ENCODE measurements at places on chromosomes 2 and 18.

GRCh38 chr2:176652300-176653182 lies 383.3 kb downstream of the MTX2 start:
- DNase-seq, result no peak
- no peak overlapping the region for H3K27ac ChIP-seq
- no peaks in the 10 kb centered on the region for H3K4me1 ChIP-seq
- no peaks in the 10 kb centered on the region for H3K36me3 ChIP-seq
- H3K4me3 ChIP-seq, result no peak overlapping the region

GRCh38 chr2:67879586-67880290 lies 183.1 kb downstream of the C1D start:
- no peak for DNase-seq
- no peak overlapping the region for H3K27ac ChIP-seq
- no peak overlapping the region for H3K4me3 ChIP-seq
- H3K27me3 ChIP-seq, result no peaks in the 10 kb centered on the region
- no peaks in the 10 kb centered on the region for H3K4me1 ChIP-seq

- no peak for DNase-seq
- no peak overlapping the region for H3K4me3 ChIP-seq
- H3K36me3 ChIP-seq, result no peaks in the 10 kb centered on the region
- H3K4me1 ChIP-seq, result peaks cover 24% of the 10 kb centered on the region
Measured at GRCh38 chr2:43376523-43377198, 150.3 kb upstream of the ZFP36L2 start.

- H3K4me1 ChIP-seq, result no peaks in the 10 kb centered on the region
- H3K36me3 ChIP-seq, result no peaks in the 10 kb centered on the region
- no peak overlapping the region for H3K27ac ChIP-seq
- no peaks in the 10 kb centered on the region for H3K27me3 ChIP-seq
- no peak for DNase-seq
Measured at GRCh38 chr18:9631814-9632496, 17.6 kb upstream of the PPP4R1 start.

- H3K4me3 ChIP-seq, result no peak overlapping the region
- peaks cover 4% of the 10 kb centered on the region for H3K4me1 ChIP-seq
- H3K27ac ChIP-seq, result no peak overlapping the region
- no peaks in the 10 kb centered on the region for H3K36me3 ChIP-seq
- no peaks in the 10 kb centered on the region for H3K27me3 ChIP-seq
- no peak for DNase-seq
Measured at GRCh38 chr2:98446850-98447249, 2.2 kb downstream of the INPP4A start.

- H3K4me3 ChIP-seq, result no peak overlapping the region
- H3K27ac ChIP-seq, result no peak overlapping the region
- H3K4me1 ChIP-seq, result no peaks in the 10 kb centered on the region
- no peaks in the 10 kb centered on the region for H3K27me3 ChIP-seq
Measured at GRCh38 chr2:176494949-176495353, 225.7 kb downstream of the MTX2 start.

DNA sequence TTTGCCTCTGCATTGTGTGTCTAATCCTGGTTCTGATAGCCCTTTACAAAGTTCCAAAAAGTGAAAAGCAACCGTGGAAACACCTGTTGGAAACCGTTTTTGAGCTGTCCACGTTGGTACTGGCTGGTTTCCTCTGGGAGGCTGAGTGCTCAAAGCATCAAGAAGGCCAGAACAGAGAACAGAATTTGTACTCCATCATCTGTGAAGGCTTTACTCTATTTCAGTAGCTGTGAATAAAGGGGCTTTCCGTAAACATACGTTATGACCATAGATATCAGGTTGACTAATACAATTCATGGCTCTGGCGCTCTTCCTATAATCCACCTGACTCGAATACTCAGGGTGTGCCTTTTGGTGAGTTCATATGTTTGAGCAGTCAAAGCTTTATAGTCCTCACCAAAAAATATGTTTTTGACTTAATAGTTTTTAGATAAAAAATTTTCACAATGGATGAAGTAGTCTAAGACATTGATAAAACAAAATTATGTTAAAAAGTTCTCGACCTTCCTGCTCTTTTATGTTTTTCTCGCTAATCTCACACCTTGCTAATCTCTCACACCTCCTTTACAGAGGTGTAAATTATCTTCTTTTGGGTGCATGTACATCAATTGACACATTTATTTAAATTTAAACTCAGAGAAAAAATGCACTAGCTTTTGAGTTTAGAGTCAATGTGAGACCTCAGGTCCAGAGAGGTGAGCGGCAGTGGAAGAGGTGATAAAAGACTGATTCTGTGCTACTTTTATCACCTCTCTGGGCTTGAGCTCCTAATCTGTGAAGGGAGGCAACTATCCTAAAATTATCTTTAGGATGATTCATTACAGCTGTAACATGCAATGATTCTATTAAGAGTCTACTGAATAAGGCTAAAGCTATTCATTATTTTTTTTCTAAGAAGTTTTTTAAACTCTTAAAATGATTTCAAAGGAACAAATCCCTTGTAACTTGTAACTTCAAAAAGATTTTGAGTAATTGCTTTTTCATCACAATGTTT lies 65.3 kb downstream of the CXCR4 start:
- no peaks in the 10 kb centered on the region for H3K36me3 ChIP-seq
- no peak overlapping the region for H3K27ac ChIP-seq
- no peaks in the 10 kb centered on the region for H3K4me1 ChIP-seq
- no peak for DNase-seq
- H3K4me3 ChIP-seq, result no peak overlapping the region
- H3K27me3 ChIP-seq, result no peaks in the 10 kb centered on the region

- no peaks in the 10 kb centered on the region for H3K4me1 ChIP-seq
- H3K4me3 ChIP-seq, result no peak overlapping the region
- H3K27me3 ChIP-seq, result no peaks in the 10 kb centered on the region
- no peak for DNase-seq
Measured at GRCh38 chr2:200301953-200302858, 4.3 kb upstream of the SPATS2L start.

DNA sequence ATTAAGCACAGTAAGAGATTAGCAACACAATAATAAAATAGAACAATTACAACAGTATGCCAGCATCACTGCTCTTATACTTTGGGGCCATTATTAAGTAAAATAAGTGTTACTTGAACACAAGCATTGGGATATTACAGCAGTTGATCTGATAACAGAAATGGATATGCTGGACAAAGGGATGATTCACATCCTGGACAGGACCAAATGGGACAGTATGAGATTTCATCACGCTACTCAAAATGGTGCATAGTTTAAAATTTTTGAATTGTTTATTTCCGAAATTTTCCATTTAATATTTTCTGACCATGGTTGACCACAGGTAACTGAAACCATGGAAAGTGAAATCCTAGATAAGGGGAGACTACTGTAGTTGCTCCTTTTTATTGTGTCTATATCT lies 138.2 kb downstream of the UBR3 start:
- H3K4me3 ChIP-seq, result no peak overlapping the region
- H3K27ac ChIP-seq, result no peak overlapping the region
- no peak for DNase-seq
- H3K36me3 ChIP-seq, result peaks cover 25% of the 10 kb centered on the region
- H3K4me1 ChIP-seq, result no peaks in the 10 kb centered on the region

- H3K27me3 ChIP-seq, result no peaks in the 10 kb centered on the region
- peaks cover 4% of the 10 kb centered on the region for H3K4me1 ChIP-seq
- no peak overlapping the region for H3K27ac ChIP-seq
- H3K4me3 ChIP-seq, result peak overlapping the region; percentile 71
- H3K36me3 ChIP-seq, result no peaks in the 10 kb centered on the region
- DNase-seq, result peak; percentile 60
Measured at GRCh38 chr2:240435948-240436682, 652 bp downstream of the GPC1 start.

GRCh38 chr2:196884368-196884767 lies 42.1 kb downstream of the PGAP1 start:
- no peak overlapping the region for H3K4me3 ChIP-seq
- H3K27ac ChIP-seq, result no peak overlapping the region
- no peaks in the 10 kb centered on the region for H3K4me1 ChIP-seq
- no peak for DNase-seq

DNA sequence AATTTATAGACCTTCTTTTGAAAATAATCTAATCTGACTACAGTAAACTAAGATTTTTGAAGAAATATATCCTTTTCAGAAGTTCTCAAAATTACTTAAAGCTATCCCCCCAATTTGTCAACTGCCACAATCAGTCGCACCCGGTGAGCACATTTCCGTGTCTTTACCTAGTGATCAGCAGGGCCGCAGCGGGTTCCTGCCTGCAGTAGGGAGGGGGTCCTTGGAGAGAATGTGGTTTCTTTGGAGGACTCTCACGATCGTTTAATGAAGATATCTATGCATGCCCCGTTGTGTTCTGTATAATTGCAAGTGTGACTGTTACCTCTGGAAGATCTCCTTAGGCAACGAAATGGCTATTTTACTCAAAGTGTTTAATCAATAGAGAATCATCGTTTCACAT lies 251.9 kb upstream of the RAB12 start:
- H3K4me3 ChIP-seq, result no peak overlapping the region
- no peaks in the 10 kb centered on the region for H3K36me3 ChIP-seq
- DNase-seq, result no peak

- no peaks in the 10 kb centered on the region for H3K36me3 ChIP-seq
- H3K27me3 ChIP-seq, result no peaks in the 10 kb centered on the region
- H3K27ac ChIP-seq, result no peak overlapping the region
- no peak overlapping the region for H3K4me3 ChIP-seq
- no peaks in the 10 kb centered on the region for H3K4me1 ChIP-seq
Measured at GRCh38 chr2:168147830-168148794, 99.3 kb downstream of the STK39 start.

DNA sequence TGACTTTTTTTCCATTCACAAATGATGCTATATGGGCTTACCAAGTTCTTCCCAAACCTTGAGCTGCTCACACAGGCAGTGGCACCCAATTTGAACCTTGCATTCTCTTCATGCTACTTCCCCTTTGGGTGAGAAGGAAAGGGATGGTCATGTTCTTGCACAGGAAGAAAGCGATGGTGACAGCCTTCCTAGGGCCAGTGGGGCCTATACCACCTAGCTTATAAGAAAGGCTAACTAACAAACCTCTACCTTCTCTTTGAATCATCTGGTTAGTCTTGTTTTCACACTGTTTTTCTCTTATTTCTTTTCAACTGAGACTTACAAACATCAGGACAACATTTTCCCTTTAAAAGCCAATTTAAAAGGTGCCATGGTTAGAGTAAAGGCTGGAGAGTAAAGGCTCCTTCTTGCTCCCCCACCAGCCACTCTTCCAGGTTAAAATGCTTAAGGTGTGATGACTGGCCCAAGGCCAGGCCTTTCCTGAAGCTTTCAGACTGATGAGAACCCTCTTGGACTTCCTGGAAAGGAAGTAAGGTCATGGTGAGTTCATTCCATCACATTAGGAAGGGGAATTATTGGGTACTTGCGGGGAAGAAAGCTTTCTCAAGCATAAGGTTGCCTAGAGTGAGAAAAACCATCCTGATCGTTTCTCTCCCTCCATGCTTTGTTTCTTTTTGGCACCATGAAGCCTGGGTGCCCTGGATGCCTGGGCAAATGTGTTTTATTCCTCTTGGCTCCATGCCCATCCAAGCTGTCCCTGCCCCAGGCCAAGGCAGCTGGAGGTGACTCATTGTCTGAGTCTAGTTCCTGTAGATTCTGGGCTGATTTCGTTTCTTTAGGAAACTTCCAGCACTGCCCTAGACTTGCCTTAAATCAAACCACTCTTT lies 41.4 kb upstream of the ITGB6 start:
- H3K4me1 ChIP-seq, result no peaks in the 10 kb centered on the region
- H3K4me3 ChIP-seq, result no peak overlapping the region
- H3K27me3 ChIP-seq, result no peaks in the 10 kb centered on the region

DNA sequence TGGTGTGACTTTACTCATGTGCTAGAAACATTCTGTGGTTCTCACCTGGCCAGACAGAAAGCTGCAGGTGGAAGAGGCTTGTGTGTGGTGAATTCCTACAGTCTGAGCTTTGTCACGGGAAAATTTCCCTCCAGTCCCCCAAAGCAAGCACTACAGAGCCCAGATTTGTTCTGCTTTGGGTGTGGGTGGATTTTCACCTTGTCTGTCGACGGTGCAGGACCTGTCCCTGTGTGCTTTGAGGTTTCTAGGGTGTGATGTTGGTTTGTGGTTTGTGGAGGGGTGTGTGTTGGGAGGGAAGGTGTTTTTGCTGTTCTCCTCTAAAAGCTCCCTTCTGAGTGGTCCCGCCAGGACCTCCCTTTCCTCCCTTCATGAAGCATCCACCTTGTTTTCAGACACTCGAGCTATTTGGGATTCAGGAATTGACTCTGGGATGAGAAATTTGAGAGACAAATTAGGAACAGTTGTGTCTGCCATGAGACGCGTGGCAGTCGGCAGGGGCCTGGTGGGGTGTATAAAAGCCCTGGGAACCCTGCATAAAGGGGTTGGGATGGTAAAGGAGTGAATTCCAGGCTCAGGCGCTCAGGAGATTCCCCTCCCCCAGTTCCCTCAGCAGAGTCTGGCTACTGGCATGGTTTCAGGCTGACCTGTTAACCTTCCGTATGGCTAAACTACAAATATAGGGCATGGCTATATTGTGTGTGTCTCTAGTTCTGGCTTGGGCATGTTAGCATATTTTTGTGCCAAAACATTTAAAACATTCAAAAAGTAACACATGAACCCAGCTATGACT lies 65.5 kb downstream of the DGKD start:
- H3K4me1 ChIP-seq, result no peaks in the 10 kb centered on the region
- DNase-seq, result no peak
- no peak overlapping the region for H3K4me3 ChIP-seq
- H3K36me3 ChIP-seq, result no peaks in the 10 kb centered on the region
- no peak overlapping the region for H3K27ac ChIP-seq

DNA sequence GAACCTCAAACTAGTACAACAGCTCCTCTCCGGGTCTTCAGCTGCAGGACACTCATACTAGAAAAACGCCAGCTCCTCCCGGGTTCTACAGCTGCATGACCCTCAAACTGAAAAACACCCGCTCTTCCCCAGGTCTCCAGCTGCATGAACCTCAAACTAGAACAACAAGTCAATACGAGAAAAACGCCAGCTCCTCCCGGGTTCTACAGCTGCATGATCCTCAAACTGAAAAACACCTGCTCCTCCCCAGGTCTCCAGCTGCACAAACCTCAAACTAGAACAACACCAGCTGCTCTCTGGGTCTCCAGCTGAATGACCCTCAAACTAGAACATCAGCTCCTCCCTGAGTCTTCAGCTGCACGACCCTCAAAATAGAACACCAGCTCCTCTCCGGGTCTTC lies 315.0 kb upstream of the TFPI start:
- no peak for DNase-seq
- no peaks in the 10 kb centered on the region for H3K27me3 ChIP-seq

DNA sequence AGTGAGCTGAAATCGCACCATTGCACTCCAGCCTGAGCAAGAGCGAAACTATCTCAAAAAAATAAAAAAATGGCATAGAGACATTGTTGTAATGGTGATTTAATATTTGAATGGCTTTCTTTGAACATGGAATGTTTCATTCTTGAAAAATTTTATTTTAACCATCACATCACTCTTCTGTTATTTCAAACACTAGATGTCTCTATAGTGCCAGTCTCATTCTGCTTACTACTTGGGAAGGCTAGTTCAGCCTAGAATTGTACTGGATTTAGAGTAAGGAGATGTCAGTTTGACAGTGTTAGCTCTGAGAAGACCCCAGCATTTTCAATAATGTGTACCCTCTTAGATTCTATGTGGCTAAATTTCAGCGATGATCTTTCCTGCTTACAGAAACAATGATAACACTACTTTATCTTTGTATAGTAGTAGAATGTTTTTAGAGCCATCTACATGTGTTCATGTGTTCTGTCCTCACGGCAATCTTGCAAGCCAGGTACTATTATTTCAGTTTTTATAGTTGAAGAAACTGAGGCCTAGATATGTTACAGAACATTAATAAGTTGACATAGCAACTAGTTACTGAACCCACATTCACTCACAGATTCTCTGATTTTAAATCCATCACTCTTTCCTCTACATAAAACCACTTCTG lies 142.9 kb upstream of the ZSWIM2 start:
- H3K36me3 ChIP-seq, result no peaks in the 10 kb centered on the region
- H3K4me1 ChIP-seq, result no peaks in the 10 kb centered on the region

All from right lobe of liver (tissue), 6 donors.